Left ventricle myocardium inferior (tissue), 1 donor: ENCODE measurements at places on chromosomes 5 and 9. TPM values are rescaled to one million over a fixed set of nuclear protein-coding genes. Genes with fewer than 3 reads are reported as not detected.

- H3K36me3 ChIP-seq = no peaks in the 10 kb centered on the region
- no peaks in the 10 kb centered on the region for H3K27me3 ChIP-seq
- H3K27ac ChIP-seq = no peak overlapping the region
- no peak overlapping the region for H3K4me3 ChIP-seq
These were observed 27.6 kb upstream of the TCF7 start for GRCh38 chr5:134086943-134087305.

DNA sequence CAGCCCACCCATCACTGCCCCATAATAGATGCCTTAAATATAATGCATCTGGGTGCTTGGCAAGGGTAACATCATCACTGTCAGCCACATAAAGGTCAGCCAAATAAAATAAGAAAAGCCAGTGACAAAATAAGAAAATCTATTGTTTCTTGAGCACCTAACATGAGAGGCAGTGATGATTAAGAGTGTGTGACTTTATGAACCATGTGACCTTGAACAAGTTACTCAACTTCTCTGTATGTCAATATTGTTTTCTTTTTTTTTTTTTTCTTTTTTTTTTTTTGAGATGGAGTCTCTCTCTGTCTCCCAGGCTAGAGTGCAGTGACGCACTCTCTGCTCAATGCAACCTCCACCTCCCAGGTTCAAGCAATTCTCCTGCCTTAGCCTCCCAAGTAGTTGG, 98.7 kb downstream of the CDK5RAP2 start:
- no peak for DNase-seq
- peak overlapping the region; percentile 68 for H3K27ac ChIP-seq
- peaks cover 68% of the 10 kb centered on the region for H3K4me1 ChIP-seq
- H3K27me3 ChIP-seq = no peaks in the 10 kb centered on the region

Gene TMEM215
- not detected for total RNA-seq

Gene CERCAM
- 8.5 TPM for total RNA-seq

DNA sequence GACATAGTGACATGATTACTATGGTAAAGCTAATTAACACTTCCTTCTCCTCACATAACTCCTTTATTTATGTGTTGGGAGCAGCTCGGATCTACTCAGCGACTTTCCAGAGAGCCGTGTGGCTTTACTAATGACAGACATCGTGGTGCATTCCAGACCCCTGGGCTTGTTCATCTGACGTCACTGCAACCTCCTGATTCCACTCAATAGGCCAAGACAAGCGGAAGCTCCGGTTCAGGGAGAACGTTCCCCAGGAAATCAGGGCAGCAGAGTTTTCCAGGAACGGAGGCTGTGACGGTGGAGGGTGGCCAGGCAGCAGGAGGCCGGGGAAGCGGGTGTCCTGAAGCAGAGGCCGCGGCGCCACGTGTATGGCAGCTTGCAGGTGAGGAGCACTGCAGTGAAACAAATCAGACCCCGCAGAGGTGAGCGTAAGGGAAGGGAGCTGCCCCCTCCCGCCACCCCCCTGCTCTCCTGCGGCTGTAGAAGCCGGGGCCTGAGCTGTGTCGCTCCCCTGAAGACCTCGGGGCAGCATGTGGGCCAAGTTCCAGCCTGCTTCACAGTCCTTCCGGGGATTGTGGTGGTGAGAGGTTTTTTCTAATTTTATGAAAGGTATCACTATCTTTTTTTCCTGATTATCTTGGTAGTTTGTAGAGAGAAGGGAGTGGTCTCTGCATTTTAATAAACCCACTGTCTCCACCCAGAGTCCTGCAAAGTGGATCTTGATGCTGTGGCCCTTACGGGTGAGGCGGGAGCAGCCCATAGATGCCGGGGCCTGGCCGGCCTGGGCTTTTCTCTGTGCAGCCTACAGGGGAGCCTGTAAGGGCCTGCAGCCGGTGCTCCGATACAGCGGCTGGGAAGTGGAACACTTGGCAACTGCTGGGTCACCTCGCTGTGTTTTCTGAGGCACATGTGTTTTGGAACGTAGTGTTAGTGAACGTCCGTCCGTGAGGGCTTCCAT, 220.4 kb upstream of the IRX4 start:
- H3K36me3 ChIP-seq = no peaks in the 10 kb centered on the region
- no peaks in the 10 kb centered on the region for H3K4me1 ChIP-seq
- peaks cover 13% of the 10 kb centered on the region for H3K27me3 ChIP-seq
- H3K4me3 ChIP-seq = no peak overlapping the region
- DNase-seq = no peak

GRCh38 chr5:148561801-148562311, 92.5 kb downstream of the HTR4 start:
- H3K27ac ChIP-seq = no peak overlapping the region
- H3K4me1 ChIP-seq = peaks cover 8% of the 10 kb centered on the region
- DNase-seq = no peak
- H3K27me3 ChIP-seq = no peaks in the 10 kb centered on the region
- H3K4me3 ChIP-seq = no peak overlapping the region
- H3K36me3 ChIP-seq = no peaks in the 10 kb centered on the region
